ENCODE measurements at places on chromosomes 12 and 14.
A peak's percentile ranks its signal among the peaks of the same experiment; 100 is the strongest.

- DNase-seq = no peak
Measured at GRCh38 chr12:117680312-117680711, 288.5 kb downstream of the KSR2 start.

DNA sequence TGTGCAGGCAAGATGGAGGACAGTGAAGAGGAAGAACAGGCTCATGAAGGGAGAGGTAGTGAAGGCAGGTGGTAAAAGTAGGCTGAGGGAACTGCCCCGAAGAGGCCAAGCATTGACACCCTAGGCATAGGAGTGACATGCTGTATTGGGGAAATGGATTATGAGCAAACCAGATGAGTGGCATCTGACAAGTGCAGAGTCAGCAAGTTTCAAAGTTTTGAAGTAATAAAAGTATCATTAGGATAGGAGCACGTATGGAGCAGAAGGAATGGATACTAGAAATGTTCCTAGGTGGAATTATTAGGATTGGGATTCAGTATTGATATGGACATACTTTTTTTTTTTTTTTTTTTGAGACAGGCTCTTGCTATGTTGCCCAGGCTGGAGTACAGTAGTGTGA, 139.8 kb downstream of the SAMD4A start:
- no peak for DNase-seq

- DNase-seq = no peak
Measured at GRCh38 chr12:89980236-89980635, 271.6 kb upstream of the ATP2B1 start.

DNA sequence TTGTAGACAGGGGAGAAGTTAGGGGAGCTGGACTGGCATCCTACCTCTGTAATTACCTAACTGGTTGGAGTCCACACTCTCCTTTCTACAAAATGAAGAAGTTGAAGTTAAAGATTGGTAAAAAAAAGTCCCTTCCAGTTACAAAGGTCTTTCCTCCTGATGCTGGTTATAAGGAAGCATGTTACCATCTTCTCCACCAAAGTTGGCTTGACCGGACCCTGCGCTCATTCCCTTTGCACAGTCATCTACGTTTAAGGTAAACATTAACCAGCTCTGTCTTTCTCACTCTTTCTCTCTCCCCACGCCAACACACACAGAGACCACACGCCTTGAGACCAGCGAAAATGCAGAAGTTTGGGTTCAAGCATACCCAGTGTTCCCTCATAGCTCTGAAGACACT, 11.9 kb downstream of the FBLN5 start:
- DNase-seq = no peak

- DNase-seq = no peak
Measured at GRCh38 chr12:95805864-95806671, 15.5 kb upstream of the NTN4 start.

GRCh38 chr14:63573581-63573980, 30.4 kb upstream of the PPP2R5E start:
- no peak for DNase-seq

DNA sequence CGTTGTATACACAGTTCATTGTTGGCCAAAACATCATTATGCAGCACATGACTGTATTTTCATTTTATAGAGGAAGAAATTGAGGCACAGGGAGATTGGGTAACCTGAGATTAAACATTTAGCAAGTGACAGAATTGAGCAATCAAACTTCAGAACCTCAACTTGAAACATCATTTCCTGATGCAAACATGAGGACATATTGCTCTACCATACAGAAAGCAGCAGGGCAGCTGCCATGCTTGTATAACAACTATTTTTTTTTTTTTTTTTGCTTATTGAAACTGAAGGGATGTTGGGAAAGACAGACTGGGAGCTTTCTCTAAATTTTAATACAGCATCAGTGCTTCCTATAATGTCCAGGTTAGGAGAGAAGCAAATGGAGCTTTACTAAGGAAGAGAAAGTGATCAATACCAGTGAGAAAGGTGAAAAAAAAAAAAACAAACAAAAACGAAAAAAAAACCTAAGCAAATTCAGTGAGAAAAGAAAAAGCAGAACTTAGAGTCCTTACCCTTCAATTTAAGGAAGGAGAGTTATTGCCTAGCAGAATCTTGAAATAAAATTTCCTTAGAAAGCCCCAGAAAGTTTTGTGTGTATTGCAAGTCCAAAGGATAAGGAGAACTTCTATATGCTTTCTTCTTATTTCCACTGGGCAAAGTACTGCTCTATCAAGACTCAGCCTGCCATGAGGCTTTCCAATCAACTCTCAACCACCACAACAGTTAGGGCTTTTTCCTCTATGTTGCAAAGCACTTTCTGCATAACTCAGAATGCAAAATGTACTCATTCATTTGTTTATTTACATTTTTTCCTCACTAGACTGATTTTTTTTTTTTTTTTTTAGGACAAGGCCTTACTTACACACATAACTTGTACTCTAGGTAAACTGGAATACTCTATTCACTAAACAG, 21.6 kb downstream of the BTG1 start:
- no peak for DNase-seq

DNA sequence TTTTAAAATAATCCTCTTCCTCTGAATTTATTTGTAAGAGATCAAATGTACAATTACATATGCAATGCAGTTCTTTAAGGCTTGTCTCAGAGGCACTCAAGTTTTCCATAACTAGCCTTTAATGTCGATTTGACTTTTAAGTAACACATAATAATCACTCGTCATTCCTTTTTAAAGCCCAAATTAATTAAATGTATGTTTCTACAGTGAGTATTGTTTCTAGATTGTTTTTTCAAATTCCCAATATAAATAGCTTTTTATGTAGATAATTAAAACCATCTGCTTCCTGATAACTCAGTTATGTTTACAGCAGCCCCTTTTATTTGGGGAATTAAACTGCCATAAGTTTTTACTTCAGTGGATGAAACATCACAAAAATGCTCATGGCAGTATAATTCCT, 185.1 kb downstream of the ETNK1 start:
- DNase-seq = no peak

- DNase-seq = no peak
Measured at GRCh38 chr12:19965196-19966038, 402.9 kb upstream of the PDE3A start.

- no peak for DNase-seq
Measured at GRCh38 chr12:110107369-110108281, 16.5 kb upstream of the IFT81 start.

DNA sequence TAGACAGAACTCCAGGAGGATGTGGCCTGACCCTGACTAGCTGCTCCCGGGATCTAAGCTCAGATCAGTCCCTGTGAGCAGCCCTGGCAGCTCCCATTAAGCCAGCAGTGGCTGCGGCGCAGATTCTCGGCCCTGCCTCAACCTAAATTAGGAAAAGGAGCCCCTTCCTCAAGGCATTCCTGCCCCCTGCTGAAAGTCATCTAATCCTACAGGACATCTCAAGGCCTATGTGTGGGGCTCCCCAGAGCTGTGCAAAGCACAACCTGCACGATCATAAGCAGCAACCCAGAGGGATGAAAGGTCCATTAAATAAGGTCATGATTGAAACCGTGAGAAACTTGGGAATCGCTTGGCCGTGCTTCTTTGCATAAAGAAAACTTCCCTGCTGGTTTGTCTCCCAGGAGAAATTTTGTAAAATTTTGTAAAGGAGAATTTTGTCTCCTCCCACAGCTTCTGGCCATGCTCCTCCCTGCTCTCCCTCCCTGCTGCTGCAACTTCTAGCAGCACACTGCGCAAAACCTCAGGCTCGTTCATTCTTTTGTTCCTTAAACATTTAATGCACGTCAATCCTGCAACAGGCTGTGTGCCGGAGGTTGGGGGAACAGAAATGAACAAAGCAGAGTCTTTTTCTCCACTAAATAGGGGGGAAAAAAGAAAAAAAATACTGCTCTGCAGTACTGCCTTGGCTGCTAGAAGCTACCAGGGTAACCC, 96.6 kb upstream of the SLC35F4 start:
- DNase-seq = no peak

GRCh38 chr12:29132316-29132715, 16.8 kb upstream of the FAR2 start:
- DNase-seq = no peak

GRCh38 chr14:23704890-23705289, 68.7 kb downstream of the DHRS2 start:
- DNase-seq = no peak

- DNase-seq = no peak
Measured at GRCh38 chr14:90922141-90922540, 105.9 kb upstream of the TTC7B start.

DNA sequence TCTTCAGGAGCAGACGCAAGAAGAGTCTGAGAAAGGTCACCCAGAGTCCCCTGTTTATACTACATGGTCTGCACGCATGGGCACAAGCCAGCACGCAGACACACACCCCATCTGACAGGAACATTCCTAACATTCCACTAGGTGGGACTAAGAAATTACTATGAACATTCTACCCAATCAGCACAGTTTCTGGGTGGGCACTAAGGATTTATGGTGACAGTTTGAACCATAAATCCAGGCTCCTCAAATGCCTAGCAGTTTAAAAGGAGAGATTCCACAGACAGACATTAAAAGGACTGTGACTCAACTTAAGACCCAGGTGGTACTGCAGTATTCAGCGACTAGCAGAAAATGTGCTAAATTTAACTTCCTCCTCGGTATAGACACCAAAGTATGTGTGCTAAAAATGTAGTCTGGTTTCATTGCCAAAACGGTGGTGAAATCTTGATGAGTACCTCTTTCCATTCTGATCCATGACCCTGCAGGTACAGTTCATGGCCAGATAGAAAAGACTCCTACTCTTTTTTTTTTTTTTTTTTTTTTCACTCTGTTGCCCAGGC, 16.2 kb downstream of the ABHD4 start:
- DNase-seq = no peak

GRCh38 chr12:27123642-27124041, 41.3 kb upstream of the C12orf71 start:
- no peak for DNase-seq

DNA sequence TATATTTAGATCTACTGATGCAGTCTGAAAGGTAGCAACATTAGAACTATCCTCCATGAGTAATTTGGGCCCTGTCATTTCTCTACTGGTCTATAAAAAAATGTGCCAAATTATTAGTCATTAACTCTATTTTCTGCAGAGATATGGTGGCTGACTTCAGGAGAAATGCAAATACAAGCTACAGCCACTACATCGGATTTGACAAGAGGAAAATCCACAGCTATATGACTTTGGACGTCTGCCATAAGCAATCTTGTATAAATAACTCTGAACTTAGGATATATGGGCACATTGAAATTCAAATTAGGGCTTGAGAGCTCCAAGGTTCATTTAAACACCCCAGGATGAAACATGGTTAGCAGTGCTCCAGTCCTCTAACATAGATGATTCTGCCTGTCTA, 983.0 kb upstream of the LRFN5 start:
- DNase-seq = no peak

- peak; percentile 36 for DNase-seq
Measured at GRCh38 chr14:25049568-25050268, at the start of gene STXBP6. Gene STXBP6 (minus strand): TSS chr14:25050147. CDS start chr14:24974818, 75,329 bp downstream.

DNA sequence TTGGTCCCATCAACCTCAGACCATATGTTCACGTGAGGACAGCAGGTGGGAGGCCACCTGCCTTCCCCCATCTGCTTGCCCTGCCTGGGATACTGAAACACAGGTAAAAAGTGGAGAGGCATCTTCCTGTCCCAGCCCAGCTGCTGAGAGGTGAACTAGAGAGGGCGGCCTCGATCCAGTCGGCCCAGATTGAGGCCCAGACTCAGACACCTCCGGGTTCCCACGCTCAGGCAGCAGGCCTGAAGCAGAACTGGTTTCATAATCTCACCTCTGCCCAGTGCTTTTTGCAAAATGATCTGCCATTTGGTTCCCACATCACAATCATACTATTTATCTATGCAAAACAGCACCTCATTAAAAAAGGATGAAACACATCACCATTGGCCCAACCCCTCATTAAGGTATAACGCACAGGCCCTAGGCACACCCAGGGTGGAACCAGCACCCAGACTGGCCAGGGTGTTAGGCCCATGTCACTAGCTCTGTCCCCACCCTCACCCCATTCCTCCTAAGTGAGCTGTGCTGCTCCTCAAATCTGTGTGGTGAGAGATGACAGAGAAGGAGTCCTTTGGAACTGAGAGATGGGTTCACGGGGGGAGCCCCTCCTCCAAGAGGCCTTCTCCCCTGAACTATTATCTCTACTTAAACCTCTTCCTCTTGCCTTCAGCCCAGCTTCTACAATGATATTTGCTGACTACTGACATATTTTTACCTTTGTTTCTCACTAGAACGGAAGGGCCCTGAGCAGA, 81.1 kb downstream of the ZFP36L1 start:
- DNase-seq = no peak

DNA sequence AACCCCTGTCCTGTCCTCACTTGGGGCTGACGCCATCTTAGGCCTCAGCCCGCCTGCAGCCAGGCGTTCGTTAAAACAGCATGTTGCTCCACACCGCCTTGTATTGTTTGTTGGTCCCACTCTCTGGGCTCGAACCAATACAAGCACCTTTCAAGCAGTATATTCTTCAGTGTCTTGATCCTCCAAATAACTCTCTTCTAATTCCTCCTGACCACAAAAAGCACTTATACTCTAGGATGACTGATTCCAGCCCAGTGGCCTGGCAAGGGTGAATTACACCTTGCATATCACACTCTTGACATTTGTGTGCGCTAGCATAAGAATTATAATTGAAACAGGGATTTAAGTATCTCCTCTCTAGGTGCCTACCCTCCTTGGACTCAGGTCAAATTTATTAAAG, 7.1 kb downstream of the CCER1 start:
- no peak for DNase-seq
